ENCODE measurements at places on chromosomes 13 and 19. TPM values are rescaled to one million over a fixed set of nuclear protein-coding genes. Genes with fewer than 3 reads are reported as not detected.

DNA sequence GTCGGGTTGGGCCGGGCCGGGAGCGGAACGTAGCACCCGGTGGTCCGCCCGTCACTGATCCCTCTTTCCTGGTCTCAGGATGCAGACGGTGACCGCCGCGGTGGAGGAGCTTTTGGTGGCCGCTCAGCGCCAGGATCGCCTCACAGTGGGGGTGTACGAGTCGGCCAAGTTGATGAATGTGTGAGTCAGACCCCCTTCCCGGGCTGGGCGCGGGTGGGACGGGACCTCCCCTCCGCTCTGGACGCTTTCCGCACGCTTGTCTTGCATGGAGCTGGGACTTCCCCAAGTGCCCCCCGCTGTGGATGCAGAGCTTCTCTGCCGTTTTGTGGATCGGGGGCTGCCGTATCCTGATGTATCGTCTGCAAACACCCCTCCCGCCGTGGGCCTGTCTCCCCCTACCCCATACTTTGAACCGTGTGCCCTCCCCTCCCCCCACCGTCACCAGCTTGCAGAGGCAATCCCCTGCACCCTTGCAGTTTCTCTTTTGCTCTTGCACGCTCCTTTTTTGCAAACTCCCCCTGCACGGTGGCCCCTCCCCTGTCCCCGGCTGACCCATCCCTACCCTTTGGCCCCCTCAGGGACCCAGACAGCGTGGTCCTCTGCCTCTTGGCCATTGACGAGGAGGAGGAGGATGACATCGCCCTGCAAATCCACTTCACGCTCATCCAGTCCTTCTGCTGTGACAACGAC is 669 bp downstream of the GADD45B start:
- no peak for DNase-seq

DNA sequence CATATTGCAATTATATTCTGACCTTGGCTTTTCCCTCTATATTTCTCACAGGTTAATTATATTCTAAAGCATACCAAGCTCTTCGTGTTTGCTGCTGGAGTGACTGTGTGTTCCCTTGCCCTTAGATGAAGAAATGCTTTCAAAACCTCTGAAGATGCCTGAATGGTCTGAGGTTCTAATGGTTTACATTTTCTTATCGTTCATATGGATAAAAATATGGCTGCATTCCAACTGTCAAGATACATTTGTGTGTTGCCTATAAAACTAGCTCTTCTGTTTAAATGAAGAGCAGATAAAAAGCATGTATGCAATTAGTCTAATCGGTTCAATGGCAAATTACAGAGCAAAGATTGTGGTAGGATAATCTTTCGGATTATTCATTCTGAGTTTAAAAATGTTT is 68.4 kb upstream of the ANKRD10 start:
- no peak for DNase-seq

SYDE1 gene
- total RNA-seq, result 47.0 TPM

ZGLP1 gene
- total RNA-seq, result 2.3 TPM

All from kidney epithelial cell (primary cell).